Hepatocyte (in vitro differentiated cells): ENCODE measurements at places on chromosomes 3 and 15. TPM values are rescaled to one million over a fixed set of nuclear protein-coding genes. Genes with fewer than 3 reads are reported as not detected.
A peak's percentile ranks its signal among the peaks of the same experiment; 100 is the strongest.

The CILP gene
- total RNA-seq, result 62.9 and 67.1 TPM in 2 replicates

The TMEM44 gene
- total RNA-seq, result 6.5 and 6.6 TPM in 2 replicates

The GOLGA8G gene
- total RNA-seq, result not detected in 2 replicates

The CLDN16 gene
- total RNA-seq, result 0.77 and 1.3 TPM in 2 replicates

The TYRO3 gene
- total RNA-seq, result 65.8 and 71.0 TPM in 2 replicates

The RBP2 gene
- 285 and 295 TPM in 2 replicates for total RNA-seq

The CYP8B1 gene
- 5.7 and 5.9 TPM in 2 replicates for total RNA-seq

The CHRNA7 gene
- total RNA-seq, result 4.0 TPM in 2 replicates

The ZNF501 gene
- 2.6 and 7.3 TPM in 2 replicates for total RNA-seq

The SYNPR gene
- total RNA-seq, result 0.37 and 0.52 TPM in 2 replicates

The EID1 gene
- total RNA-seq, result 198 and 218 TPM in 2 replicates

DNA sequence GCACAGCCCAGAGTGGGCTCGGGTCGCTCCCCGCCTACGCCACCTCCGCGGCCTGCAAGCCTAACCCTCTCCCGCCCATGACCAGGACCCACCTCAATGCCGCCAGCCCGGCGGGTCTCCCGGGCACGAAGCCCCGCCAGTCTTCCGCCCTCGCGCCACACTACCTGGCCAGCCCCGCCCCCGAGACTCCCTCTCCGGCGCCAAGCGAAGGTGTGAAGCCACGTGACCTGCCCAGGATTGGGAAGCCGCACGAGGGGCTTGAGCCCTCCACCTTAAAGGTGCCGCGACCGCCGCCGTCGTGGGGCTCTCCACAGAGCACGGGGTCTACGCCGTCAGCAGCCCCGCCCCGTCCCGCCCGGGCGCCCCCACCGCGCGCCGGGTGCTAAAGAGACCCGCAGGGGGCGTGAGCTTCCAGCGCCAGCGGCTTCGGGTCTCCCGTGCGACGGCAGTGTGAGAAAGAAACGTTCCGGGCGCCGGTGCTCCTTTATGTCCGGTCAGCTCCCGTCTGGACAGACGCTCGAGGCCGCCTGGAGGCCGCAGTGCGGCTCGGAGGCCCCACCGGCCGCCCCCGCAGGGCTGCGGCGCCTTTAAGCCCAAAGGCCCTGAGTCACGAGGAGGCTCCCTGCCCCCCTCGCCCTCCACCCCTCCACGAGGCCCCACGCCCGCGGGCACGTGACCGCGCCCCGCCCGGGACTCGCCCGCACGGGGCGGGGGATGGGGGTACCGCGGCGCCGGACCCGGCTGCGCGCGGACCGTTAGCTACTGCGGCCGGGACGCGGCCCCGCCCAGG, at the start of gene CPEB1:
Gene CPEB1, minus strand, starts transcription at position 319 of the 790 bp plus-strand sequence. CDS start 18,904 bp downstream, outside the sequence.
- H3K27ac ChIP-seq, result no peak within 1 kb of the TSS
- peak; percentile 68 for DNase-seq
- peak within 1 kb of the TSS; percentile 45 for H3K4me3 ChIP-seq

- no peak for DNase-seq
- no peak overlapping the region for H3K27ac ChIP-seq
- peaks cover 4% of the 10 kb centered on the region for H3K4me1 ChIP-seq
- H3K27me3 ChIP-seq, result no peaks in the 10 kb centered on the region
- no peaks in the 10 kb centered on the region for H3K36me3 ChIP-seq
Measured at GRCh38 chr3:122398920-122399319, 14.9 kb downstream of the FAM162A start.

- DNase-seq, result no peak
- no peak overlapping the region for H3K4me3 ChIP-seq
- H3K36me3 ChIP-seq, result no peaks in the 10 kb centered on the region
- H3K4me1 ChIP-seq, result no peaks in the 10 kb centered on the region
- no peaks in the 10 kb centered on the region for H3K27me3 ChIP-seq
Measured at GRCh38 chr15:66133247-66133885, 120.2 kb downstream of the MEGF11 start.

- peaks cover 20% of the 10 kb centered on the region for H3K4me1 ChIP-seq
- H3K27ac ChIP-seq, result peak within 1 kb of the TSS; percentile 99
- DNase-seq, result no peak
- no peaks in the 10 kb centered on the region for H3K36me3 ChIP-seq
- H3K4me3 ChIP-seq, result peak within 1 kb of the TSS; percentile 99
- no peaks in the 10 kb centered on the region for H3K27me3 ChIP-seq
Measured at GRCh38 chr3:37174532-37175126, at the start of gene LRRFIP2. Gene LRRFIP2 (minus strand): TSS chr3:37174582. CDS start chr3:37148983, 25,599 bp downstream.

- no peaks in the 10 kb centered on the region for H3K27me3 ChIP-seq
- no peak for DNase-seq
- H3K4me3 ChIP-seq, result no peak overlapping the region
Measured at GRCh38 chr3:19363071-19363470, 214.8 kb downstream of the KCNH8 start.

DNA sequence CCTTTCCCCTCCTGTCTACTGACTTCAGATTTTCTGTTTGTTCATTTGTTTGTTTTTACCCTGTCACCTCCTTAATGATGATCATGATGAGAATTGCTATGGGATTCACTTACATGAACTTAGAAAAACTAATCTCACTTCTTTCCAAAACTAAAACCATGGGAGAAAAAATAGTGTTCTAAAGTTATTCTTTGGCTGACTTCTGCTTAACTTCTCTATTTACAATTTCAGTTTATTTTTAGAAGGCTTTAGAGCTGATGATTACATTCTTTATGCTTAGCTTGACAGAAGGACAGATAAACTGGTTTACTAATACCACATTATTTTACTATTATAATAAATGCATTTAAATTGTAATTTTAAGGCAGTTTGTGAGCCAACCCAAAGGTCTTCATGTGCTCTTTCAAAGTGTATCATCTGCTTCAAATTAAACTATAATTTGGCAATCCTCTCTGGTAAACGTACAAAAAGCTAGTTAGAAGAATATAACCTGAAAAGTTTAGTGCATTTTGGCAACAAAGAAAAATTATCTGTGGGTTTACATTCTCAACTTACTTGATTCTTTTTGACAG, 676.8 kb upstream of the UBE2E2 start:
- no peaks in the 10 kb centered on the region for H3K36me3 ChIP-seq
- H3K27ac ChIP-seq, result no peak overlapping the region
- DNase-seq, result no peak
- no peaks in the 10 kb centered on the region for H3K4me1 ChIP-seq

DNA sequence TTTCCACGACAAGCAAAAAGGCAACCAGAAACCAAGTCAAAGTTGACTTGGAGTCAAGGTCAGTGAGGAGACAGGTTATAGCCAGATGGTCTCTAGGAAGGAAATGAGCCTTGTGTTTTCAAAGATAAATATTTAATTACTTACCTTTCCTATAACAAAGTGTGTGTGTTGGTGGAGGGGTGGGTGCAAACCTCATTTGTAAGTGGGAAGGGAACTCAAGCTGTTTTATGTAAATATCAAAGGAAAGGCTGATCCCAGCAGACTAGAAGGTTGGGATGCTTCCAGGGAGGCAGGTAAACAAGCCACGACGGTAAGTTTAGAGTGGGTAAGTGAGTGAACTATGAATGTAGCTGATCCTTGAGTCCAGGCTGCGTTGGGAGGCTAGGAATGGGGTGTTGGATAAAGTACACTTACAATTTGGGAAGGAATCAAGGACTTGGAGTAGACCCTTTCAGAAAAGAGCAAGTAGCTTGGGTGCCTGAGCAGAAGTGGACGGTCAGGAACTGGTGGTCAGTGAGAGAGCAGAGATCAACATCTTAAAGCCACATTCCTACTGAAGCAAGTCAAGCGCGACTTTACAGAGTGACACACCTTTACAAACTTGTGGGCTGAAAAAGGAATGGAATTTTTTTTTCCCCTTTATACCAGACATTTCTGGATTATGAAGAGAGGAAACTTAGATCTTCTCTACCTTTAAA, 82.0 kb upstream of the TBL1XR1 start:
- H3K27me3 ChIP-seq, result no peaks in the 10 kb centered on the region
- H3K36me3 ChIP-seq, result no peaks in the 10 kb centered on the region
- DNase-seq, result no peak
- H3K27ac ChIP-seq, result peak overlapping the region; percentile 38
- peaks cover 5% of the 10 kb centered on the region for H3K4me1 ChIP-seq

- H3K36me3 ChIP-seq, result no peaks in the 10 kb centered on the region
- no peak overlapping the region for H3K27ac ChIP-seq
- H3K4me1 ChIP-seq, result no peaks in the 10 kb centered on the region
- DNase-seq, result no peak
- H3K27me3 ChIP-seq, result no peaks in the 10 kb centered on the region
- no peak overlapping the region for H3K4me3 ChIP-seq
Measured at GRCh38 chr3:30467596-30468238, 138.7 kb upstream of the TGFBR2 start.

DNA sequence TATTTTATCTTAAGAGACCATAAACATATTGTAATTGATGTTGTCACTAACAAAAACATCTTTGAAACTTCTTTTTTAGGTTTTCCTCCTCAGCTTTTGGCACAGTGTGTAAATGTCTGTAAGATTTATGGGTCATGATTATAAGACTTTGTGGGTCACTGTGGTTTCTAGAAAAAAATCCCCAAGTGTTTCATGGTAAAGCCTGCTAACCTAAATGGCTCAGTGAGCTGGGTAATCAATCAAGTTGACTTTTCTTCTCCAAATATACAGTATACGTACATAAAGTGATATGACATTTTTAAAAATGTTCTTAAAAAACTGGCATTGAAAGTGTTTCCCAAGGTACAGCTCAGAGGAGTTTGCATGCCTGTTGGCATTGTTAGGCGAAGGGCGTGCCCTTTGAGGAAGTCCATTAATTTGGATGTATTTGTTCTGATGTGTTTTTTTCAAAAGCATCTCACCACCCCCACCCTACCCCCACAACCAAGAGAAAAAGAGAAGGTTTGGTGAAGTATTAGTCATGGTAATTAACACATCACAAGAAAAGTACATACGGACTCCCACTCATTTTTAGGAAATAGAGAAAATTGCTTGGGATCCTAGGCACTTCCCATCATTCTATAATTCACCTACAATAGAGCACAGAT, 385.4 kb upstream of the LRRC3B start:
- H3K4me1 ChIP-seq, result no peaks in the 10 kb centered on the region
- no peak for DNase-seq
- no peak overlapping the region for H3K27ac ChIP-seq
- H3K27me3 ChIP-seq, result no peaks in the 10 kb centered on the region

- DNase-seq, result no peak
- no peaks in the 10 kb centered on the region for H3K36me3 ChIP-seq
- H3K4me3 ChIP-seq, result no peak overlapping the region
- no peak overlapping the region for H3K27ac ChIP-seq
- H3K27me3 ChIP-seq, result no peaks in the 10 kb centered on the region
- H3K4me1 ChIP-seq, result peaks cover 3% of the 10 kb centered on the region
Measured at GRCh38 chr3:183210862-183211341, 42.2 kb upstream of the B3GNT5 start.

- DNase-seq, result no peak
- no peak overlapping the region for H3K4me3 ChIP-seq
- H3K27ac ChIP-seq, result no peak overlapping the region
- H3K27me3 ChIP-seq, result no peaks in the 10 kb centered on the region
Measured at GRCh38 chr15:89877083-89877425, 16.7 kb downstream of the AP3S2 start.

- no peaks in the 10 kb centered on the region for H3K27me3 ChIP-seq
- H3K27ac ChIP-seq, result no peak overlapping the region
- no peak for DNase-seq
Measured at GRCh38 chr3:189589179-189589569, 42.0 kb upstream of the TP63 start.

DNA sequence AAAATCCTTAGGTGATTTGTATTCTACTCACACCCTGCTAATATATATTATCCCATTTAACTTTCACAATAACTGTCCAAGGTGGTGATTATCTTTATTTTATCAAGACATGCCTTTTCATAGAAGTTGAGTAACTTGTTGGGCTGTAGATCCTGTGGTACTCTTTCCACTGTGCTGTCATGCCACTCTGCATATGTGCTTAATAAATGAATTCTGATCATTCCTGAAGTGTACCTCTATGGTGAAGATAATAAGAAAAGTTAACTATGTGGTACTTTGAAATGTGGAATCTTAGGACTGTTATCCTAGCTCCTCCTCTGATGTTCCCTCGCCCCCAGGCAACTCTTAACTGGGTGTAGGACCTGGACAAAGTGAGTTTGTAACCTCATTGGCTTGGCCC, 5.2 kb downstream of the SNRK start:
- H3K4me3 ChIP-seq, result no peak overlapping the region
- no peak overlapping the region for H3K27ac ChIP-seq
- no peak for DNase-seq
- peaks cover 43% of the 10 kb centered on the region for H3K4me1 ChIP-seq
- no peaks in the 10 kb centered on the region for H3K36me3 ChIP-seq

- DNase-seq, result no peak
- no peak overlapping the region for H3K27ac ChIP-seq
- no peaks in the 10 kb centered on the region for H3K36me3 ChIP-seq
- H3K4me3 ChIP-seq, result no peak overlapping the region
Measured at GRCh38 chr3:177729956-177730681, 532.8 kb upstream of the TBL1XR1 start.

GRCh38 chr3:48225587-48225986, 2.3 kb downstream of the CAMP start:
- H3K27me3 ChIP-seq, result no peaks in the 10 kb centered on the region
- H3K4me3 ChIP-seq, result no peak overlapping the region
- H3K27ac ChIP-seq, result no peak overlapping the region
- no peaks in the 10 kb centered on the region for H3K4me1 ChIP-seq
- H3K36me3 ChIP-seq, result no peaks in the 10 kb centered on the region
- no peak for DNase-seq

GRCh38 chr3:140917772-140918171, 23.9 kb upstream of the SLC25A36 start:
- H3K27ac ChIP-seq, result no peak overlapping the region
- no peaks in the 10 kb centered on the region for H3K27me3 ChIP-seq
- DNase-seq, result no peak
- no peak overlapping the region for H3K4me3 ChIP-seq

DNA sequence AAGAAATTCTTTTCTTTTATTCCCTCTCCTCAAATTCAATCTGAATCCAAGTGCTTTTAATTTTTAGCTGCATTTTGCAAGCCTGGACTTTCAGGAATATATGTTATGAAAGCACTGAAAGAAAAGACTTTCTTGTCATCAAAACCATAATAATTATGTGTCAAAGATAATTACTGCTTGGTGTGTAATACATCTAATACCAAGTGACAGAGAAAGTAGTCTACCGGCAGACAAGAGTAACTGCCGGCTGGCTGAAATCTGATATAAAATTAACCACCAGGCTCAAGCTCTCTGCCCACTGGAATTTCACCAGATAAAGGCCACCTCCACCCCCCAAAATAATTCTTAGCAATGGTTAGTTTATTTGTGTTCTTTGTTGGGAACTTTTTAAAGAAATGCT, 220.9 kb upstream of the CDIN1 start:
- no peaks in the 10 kb centered on the region for H3K27me3 ChIP-seq
- no peaks in the 10 kb centered on the region for H3K4me1 ChIP-seq
- H3K4me3 ChIP-seq, result no peak overlapping the region
- no peaks in the 10 kb centered on the region for H3K36me3 ChIP-seq

DNA sequence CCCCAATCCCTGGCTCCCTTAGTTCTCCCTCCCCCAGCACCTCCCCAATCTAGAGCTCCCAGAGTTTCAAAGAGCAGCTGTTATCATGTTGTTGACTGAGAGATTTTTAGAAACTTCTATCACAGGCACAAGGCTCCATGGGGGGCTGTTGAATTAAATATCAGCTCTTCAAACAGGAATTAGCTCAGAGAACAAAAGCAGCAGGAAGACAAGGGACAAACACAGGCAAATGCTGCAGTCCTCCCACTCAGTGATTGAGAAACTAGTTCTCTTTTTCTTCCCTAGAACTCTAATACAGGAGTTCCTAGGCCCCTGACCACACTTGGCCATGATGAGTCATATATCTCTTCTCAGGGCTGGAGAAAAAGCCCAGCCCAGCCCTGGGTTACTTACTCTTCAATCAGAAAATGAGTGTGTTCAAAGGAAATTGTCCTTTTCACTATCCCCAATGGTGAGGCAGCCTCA, 262.1 kb downstream of the IGSF11 start:
- no peak overlapping the region for H3K27ac ChIP-seq
- H3K4me1 ChIP-seq, result no peaks in the 10 kb centered on the region
- H3K36me3 ChIP-seq, result no peaks in the 10 kb centered on the region
- peak; percentile 41 for DNase-seq
- no peak overlapping the region for H3K4me3 ChIP-seq
- no peaks in the 10 kb centered on the region for H3K27me3 ChIP-seq
